Stimulated activated naive CD4-positive, alpha-beta T cell treated with Interleukin-2 at 50 U/mL for 16 hours (primary cell): ENCODE measurements at places on chromosomes 2 and 18.

DNA sequence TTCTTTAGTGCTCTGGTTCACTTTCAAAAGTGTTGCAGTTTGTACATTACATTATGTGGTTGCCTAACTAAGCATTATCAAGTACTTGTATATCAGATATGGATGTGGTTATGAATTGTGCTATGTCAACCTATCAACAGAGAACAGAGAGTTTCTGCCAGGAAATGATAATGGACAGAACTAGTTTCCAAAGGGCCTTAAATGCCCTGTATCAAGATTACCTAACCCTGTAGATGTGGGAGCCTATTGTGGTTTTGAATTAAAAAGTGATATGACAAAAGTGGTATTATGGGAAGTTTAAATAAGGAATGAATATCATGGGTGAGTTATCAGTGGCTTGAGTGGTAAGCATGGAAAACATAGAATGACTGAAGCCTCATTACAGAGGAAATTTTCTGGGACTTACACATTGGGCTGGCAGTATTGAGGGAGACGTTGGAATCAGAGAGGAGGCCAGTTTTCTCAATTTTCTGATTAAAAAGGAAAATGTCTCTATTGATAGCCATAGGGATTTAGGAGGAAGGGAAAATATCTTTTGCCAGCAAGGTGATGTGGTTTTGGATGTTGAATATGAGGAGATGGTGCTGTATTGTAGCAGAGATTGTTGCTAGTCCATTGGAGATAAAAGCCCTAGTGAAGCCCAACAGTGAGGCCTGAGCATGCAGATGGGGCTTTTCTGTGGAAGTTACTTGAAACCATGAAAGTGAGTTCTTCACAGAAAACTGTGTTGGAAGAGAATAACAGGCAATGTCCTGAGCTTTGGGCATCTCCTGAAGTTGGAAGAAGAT, 140.7 kb downstream of the TTC27 start:
- DNase-seq, result no peak

- no peak for DNase-seq
These were observed 157.9 kb downstream of the CLIP4 start for GRCh38 chr2:29273004-29273684.

- DNase-seq, result no peak
These were observed 9.9 kb downstream of the ACVR1 start for GRCh38 chr2:157866202-157866601.

- DNase-seq, result no peak
These were observed 332.6 kb downstream of the SOX11 start for GRCh38 chr2:6024784-6025183.

- DNase-seq, result no peak
These were observed 218.2 kb downstream of the RBM43 start for GRCh38 chr2:151043484-151043883.

DNA sequence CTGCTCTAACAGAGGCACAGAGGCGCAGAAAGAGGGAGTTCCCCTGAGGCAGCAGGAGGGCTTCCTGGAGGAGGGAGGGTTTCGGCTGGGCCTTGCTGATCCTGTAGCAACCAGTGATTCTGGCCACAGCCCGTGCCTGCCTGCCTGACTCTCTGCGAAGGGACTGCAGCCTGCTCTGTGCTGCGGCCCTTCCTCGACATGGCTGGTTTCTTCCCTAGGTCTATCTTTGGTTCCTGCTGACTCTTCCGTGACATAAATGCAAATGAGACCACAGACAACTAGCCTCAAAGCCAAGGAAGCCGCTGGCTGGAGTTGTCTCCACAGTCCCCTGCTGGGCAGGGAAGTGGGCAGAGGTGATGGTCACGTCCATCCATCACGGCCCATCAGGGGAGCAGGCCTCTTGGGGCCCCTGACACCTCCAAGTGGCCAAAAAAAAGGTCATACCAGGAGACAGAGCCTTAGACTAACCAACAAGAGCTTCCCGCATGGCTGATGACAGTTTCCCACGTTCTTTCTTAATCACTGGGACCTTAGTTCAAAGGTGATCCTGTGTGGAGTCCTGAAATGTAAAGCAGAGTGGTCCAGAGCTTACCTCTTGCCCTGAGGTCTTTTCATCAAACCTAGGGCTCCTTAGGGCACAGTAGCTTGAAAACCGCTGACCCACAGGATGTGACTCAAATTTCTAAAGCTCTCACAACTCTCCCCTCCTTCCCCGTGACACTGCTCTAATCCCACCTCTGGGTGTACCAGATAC, 55.3 kb downstream of the HS1BP3 start:
- DNase-seq, result no peak

- no peak for DNase-seq
These were observed 100.4 kb downstream of the CCDC141 start for GRCh38 chr2:178949584-178949983.

DNA sequence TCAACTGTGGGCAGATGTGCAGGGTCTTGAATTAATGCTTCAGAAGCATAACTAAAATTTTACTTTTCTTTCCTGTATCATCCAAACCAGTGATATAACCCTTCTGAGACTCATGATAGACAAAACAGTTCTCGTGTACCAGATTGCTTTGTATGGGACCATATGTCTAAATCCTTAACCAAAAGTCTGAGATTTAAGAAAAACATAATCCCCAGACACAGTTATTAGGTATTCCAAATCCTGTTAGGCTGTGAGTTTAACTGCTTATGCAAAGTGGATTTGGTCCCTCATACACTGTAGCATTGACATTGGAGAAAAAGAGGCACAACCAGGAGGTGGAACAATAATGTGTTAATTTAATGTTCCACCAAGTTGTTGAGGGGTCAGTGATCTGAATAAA, 235.0 kb downstream of the PMAIP1 start:
- no peak for DNase-seq

DNA sequence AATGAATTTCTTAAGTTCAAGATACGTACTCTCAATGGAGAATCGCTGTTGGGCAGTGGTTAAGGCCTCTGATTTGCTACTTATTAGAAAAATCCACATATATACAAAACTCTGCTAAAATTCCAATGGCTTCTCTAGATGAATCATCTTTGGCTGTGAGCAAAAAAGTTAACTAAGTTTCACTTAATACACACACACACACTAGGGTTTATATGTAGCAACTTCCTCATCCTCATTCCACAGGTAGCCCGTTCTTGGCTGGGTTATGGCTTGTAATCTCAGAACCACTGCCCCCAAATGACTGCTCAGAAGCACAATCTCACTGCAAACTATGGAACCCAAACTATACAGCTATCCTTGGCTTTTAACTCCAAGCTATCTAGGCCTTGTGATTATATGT, 99.7 kb downstream of the SMAD2 start:
- no peak for DNase-seq

DNA sequence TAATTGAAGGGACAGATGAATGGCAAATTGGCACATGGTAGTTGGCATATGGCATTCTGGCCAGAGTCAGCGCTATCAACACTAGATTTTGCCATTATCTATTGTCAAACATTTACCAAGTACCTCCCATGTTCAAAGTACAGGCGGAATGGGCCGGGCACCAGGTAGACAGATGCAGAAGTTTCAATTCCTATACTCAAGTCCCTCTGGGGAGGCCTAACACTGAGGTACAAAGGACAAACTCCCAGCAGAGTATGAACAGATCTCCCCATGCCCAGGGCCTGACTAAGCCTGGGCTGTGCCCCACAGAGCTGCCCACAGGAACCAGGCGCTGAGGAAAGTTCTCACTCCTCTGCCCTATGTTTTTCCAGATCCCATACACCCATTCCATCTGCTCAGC, 257.5 kb upstream of the KLHL29 start:
- no peak for DNase-seq

DNA sequence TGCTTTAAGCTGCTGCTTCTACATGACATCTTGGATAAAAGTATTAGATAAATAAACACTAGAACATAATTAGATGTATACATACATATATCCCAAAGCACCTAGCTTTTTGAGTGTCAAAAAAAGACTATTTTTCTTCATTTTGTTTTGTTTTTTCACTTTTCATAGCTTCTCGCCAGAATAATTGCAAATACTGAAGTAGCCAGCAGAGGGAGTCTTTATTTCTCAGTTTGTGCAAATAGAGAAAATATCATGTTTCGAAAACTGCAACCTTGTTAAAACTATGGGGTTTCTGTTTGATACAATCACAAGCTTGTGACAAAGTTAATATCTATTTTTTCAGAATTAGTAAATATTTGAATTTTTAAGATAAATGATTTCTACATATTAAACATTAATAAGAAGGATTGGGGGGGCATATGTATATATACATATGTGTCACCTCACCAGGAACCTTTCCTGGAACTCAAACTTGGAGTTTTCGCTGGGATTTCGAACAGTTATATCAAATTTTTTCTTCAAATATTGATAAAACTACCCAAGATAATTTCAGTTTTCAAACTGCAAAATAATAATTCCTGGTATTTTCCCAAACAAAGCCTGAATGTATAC, 61.0 kb downstream of the GRB14 start:
- DNase-seq, result no peak

DNA sequence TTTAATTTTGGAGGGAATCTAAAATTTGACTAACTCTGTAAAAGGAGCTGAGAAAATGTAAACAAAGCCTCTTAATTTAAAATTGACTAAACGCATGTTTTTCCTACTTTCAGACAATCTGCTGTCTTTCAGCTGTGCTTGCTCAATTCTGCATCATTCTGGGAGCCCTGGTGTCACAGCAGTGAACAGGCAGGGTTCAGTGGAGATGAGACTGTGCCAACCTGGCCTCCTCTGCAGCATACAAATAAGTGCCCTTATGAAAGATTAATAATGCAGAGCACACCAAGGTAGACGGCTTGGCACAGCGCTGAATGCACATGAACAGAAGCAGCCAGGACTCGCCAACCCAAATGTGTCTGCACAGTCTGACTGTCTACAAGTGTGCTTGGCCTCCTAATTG, 222.0 kb upstream of the CHAC2 start:
- DNase-seq, result no peak

GRCh38 chr2:238097988-238098871, 1.9 kb upstream of the ESPNL start:
- no peak for DNase-seq

DNA sequence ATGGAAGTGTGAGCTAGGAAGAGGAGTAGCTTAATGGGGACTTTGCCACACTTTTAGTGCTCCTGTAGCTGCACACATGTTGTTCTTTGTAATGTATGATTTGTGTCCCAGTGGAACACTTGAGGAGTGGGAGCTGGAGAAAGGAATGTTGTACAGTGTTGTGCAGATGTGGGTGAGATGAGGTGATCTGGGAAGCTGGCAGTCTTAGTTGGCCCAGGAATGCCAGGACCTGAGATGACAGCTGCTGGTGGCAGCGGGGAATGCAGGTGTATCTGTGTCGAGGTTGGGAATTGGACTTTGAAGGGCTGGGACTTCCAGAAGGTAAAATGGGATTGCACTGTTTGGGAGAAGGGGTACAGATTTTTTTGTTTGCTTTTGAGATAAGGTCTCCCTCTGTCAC, 23.6 kb downstream of the NEDD4L start:
- DNase-seq, result no peak

DNA sequence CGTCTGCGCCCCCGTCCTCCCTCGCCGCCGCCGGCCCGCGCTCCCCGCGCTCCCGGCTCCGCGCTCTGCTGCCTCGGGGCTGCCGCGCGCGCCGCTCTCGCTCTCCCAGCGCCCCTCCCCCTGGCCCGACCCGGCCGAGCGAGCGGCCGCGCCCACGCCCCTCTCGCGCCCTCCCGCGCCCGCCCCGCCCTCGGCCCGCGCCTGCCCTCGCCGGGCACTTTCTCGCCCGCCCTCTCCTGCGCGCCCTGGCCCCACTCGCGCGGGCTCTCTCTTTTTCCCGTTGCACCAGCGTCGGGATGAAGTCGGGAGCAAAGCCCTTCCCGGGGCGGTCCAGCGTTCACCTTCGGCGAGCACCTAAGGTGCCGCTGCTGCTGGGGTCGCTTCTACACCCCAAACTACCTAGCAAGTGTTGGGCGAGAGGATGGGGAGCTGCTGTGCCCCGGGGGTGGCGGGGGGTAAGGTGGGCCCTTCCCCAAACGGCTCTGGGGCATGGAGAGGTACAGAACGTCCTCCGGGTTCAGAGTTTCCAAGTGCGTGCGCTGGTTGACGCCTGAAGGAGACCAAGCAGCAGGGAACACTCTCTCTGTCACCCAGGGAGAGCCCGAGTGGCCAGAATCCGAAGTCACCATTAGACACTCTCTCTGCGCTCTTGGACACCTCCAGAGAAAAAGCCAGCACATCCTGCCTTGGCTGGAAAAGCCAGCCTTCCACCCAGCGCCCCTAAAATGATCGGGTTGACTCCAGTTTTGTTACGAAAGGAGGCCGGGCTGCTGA, at the start of gene COLEC12:
Gene COLEC12 (minus strand): TSS at position 70 of the 774 bp plus-strand sequence. CDS start 187 bp downstream, outside the sequence.
- DNase-seq, result no peak

GRCh38 chr2:62219407-62220159, 23.7 kb downstream of the B3GNT2 start:
- no peak for DNase-seq

DNA sequence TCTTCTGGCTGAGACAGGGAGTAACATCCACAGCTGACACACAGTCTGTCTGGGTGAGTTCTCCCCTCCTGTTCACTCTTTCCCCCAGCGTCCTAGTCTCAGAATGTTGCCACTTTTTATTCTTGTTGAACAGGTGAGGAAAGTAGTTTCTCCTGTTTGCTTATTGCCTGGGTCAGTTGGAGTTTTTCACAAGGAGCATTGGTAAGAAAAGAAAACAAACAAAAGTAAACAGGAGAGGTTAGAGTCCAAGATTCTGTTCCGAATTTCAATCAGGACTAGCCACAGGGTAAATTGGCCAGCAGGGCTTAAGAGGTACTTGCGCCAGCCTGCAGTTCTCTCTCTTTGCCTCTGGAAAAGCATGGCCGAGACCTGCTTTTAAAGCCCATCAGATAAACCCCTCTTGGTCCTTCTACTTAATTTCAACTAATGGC, 255.0 kb upstream of the EPAS1 start:
- no peak for DNase-seq
